ENCODE measurements at places on chromosomes 6 and 20.

- DNase-seq: no peak
Observed at GRCh38 chr20:62192635-62193034, 9.8 kb downstream of the MTG2 start.

GRCh38 chr20:49384437-49385434, 97.7 kb downstream of the KCNB1 start:
- DNase-seq: peak; percentile 59

DNA sequence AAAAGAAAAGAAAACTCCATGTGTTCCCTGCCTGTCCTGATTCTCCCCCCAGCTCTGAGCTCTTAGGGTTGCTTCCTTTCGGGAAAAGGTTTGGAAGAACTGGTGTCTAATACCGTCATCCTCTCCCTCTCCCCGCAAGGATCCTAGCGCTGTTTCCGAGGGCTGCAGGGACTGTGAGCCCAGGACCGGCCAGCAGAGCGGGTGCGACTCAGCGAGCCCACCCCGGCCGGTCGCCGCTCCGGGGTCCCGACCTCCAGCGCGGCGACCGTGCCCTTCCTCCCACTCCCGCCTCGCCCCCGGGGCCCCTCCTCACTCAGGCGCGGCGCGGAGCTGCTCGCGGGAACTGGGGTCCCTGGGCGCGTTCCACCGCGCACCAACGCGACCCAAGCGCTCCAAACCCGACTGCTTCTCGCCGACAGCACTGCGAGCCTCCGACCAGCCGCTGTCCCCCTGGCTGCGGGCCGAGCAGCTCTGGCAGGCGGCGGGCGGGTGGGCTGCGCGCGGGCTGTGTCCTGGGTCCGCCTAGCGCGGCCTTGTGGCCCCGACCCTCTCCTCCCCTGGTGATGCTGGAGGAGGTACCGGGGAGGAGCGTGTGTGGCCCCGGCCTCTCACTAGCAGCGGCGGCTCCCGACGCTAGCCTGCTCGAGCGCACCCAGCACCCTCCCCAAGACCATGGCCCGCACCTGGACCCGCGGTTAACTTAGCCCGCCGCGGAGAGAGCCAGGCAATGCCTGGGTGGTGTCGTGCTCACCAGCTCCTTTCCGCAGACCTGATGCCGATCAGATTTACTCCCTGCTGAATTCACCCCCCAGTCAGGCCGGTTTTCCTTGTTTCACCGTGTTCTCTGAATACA, at the start of gene PLA2G7:
TSS of gene PLA2G7 (minus strand) at position 509 of the 853 bp plus-strand sequence. CDS start 12,484 bp downstream, outside the sequence.
- peak; percentile 49 for DNase-seq

DNA sequence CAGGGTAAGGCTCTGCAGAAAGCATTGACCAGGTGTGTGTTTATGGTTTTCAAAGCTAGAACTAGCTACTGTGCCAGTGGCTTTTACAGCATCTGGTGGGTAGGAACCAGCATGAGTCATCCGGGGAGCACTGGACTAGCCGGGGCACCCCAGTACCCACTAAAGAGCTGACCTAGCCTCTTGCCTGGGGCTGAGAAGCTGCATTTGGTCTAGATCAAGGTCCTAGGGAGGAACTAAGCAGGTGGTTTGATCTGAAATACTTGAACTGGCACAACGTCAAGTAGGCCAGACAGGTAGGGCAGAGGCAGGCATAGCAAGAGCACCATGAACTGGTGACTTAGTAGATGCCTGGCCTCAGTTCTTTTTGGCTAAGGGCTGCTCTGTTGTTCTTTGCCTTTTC, 109.8 kb upstream of the PTPRK start:
- no peak for DNase-seq

DNA sequence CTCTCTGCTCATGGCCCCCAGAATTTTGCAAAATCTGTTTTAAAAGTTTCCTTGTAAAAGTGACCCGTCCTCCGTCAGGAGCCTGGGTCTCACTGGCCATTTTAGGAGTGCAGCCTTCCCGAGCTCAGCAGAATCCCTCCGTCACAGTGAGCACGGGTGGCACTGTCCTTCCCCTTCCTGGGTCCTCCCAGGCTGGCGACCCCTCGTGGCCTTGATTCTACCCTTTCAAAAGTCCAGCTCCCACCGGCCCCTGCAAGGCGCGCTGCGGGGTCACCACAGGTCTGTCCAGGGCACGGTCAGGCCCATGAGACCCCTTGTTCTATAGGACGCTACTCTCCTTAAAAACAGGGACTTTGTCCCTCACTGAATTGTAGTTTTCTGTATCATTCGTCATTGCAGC, 112.7 kb downstream of the PSMB1 start:
- DNase-seq: no peak

GRCh38 chr20:618980-619379, 8.9 kb upstream of the TCF15 start:
- no peak for DNase-seq

- no peak for DNase-seq
Observed at GRCh38 chr6:16700916-16701234, 60.4 kb downstream of the ATXN1 start.

GRCh38 chr6:20661721-20662120, 127.5 kb downstream of the CDKAL1 start:
- peak; percentile 99 for DNase-seq

DNA sequence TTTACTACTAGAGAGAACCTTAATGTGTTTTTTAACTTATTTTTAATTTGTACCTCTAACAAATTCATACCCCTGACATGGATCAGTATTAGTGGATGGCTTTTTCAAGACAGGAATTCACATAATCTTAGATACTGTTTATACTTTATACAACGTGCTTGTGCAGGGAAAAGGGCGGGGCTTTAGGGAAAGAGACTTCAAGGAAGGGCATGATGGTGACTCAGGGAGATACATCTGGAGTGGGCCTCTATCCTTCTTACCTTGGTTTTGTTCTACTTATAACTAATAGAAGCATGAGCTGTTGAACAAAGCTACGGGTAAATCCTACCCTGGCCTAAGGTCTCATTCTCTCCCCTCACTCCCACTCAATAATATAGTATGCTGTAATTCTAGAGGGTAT, 160.8 kb downstream of the C6orf58 start:
- no peak for DNase-seq

GRCh38 chr20:46774943-46775560, 65.6 kb downstream of the SLC2A10 start:
- DNase-seq: no peak

- no peak for DNase-seq
Observed at GRCh38 chr20:47330071-47330470, 26.4 kb downstream of the ZMYND8 start.

DNA sequence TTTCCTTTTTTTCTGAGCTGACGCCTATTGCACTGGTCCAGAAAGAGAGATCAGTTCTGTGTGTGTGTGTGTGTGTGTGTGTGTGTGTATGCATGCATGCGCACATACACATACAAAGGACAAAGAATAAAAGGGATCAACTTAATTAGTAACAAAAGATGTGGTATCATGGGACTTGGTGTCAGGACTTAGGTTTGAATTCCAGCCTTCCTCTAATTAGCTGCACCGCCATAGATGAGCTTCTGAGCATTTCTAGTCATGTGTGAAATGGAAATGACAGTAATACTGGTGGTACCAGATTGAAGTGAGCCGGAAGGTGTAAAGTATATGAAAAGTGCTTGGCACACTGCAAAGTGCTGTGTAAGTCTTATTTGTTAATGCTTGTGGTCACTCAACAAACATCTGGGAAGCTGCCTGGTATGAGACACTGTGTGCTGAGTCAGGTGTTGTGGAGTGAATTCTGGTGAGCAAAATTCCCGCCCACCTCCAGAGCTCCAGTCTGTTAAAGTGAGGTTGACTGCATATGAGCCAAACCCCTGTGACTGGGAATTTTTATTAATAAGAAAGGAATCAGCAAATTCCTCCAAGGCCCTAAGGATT, 12.4 kb downstream of the DAAM2 start:
- no peak for DNase-seq

GRCh38 chr20:62241506-62241905, 3.2 kb downstream of the OSBPL2 start:
- DNase-seq: no peak

DNA sequence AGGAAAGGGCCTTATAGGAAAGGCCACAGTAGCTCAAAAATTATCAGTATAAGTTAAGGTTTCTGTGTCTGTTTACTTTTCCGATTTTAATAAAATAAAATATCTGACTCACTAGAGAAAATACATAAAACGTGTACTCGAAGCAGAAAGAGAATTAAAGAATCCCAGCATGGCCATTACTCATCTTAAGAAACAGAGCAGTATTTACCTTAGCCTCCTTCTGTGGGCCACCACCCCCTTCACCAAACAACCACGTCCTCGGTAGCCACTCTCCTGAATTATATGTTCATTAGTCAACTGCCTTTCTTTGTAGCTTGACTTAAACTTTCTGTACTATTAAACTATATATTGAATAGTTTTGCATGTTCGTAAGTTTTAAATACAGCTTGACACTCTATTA, 72.2 kb upstream of the SPTLC3 start:
- no peak for DNase-seq

DNA sequence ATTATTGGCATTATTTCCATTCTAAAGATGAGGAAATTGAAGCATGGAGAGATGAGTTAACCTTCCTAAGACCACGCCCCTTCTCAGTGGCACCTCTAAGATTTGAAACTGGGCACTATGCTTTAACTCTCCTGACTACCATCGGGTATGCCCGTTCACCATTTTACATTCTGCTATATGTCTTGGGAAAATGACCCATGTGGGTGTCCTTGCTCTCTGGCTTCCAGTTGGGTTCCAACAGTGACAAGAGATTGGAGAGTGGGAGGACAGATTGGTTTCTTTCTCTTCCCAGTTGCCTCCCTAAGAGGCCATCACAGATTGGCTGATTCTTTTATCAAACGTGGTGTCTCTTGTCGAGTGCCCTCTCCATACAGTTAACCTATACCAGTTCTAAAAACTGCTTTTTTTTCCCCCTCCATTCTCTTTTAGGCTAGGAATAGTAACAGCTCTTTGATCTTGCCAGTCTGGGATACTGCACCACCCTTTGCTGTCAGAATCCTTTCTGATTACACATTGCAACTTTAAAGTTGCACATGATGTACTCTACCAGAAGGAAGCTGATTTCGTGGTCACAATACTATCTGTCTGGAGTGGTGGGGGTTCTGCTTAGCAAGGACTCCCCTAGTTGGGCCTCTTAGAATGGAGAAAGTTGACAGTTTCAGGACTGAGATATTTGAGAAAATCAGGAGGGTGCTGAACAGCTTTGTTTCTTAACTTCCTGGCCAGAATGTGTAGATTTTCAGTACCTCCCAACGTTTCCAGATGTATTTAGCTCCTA, 88.0 kb upstream of the ELOVL5 start:
- DNase-seq: no peak

DNA sequence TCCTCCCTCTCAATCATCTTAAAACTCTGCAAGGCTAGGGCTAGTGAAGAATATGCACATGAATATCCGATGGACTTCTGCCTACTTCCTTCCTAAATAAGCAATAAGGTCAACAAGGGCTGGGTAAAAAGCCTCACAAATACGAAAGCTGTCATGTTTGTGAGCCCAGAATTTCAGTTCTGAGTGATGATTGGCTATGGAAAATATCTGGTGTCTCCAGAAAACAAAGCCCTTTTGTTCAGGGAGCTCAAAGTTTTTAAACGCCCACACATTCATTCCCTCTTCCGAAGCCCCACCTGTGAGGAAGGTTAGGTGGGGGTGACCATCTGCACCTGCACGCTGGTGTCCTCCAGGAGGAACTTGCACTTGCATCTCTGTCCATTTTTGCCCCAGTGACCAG, 126.9 kb upstream of the ARMC2 start:
- no peak for DNase-seq

DNA sequence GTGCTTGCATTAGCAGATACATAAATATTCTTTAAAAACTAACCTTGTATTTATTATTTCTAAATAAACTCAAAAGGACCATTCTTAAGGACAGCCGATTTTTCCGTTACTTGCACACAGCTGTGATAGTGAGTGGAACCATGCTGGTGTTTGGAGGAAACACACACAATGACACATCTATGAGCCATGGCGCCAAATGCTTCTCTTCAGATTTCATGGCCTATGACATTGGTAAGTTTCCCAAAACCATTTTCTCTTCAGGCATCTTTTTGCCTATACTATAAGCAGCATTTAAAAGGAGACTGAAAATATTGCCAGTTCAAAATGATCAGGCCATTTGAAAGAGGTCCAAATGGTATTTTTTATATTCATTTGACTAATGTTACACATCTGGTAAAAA, 92.3 kb downstream of the ATRN start:
- no peak for DNase-seq

DNA sequence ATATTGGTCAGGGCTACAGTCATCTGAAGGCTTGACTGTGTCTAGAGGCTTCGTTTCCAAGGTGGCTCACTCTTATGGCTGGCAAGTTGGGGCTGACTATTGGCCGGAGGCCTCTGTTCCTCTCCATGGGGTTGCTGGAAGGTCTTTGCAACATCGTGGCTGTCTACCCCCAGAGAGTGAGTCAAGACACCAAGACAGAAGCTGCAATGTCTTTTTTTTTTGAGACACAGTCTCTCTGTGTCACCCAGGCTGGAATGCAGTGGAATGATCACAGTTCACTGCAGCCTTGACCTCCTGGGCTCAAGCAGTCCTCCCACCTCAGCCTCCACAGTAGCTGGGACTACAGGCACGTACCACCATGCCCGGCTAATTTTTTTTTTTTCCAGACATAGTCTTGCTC, 29.4 kb upstream of the KIF3B start:
- DNase-seq: no peak

DNA sequence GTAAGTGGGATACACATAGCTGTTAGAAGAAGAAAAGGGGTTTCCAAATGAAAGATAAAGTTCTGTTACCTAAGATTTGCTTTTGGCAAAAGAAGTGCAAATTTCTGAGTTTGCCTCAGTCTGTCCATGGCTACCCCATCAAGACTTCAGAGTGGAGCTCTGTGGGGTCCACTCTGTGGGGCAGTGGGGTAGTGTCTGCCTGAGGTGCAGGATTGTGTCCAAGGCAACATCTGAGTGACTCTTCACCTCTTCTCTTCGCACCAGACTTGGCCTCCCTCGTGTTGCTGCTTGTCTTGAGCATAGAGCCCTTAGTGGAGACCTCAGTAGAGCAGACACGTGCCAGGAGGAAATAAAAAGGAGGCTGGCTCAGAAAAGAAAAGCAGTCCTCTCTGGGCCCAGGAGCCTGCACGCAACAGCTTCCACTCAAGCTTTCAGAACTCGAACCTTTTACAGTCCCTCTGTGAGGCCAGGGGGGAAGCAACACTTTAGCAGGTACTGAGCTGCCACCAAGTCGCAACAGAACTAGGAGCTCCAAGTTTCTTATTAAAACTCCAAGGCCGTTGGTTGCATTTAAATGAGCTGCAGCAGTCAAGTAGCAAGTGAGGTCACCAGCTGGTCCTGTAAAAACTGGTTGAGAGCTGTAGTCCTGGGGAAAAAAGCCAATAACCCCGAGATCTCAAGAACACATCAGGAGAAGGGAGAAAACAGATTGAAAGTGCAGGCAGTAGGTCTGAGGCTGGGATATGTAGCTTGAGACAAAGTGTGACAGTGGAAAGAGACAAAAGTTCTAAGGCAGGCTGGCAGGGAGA, 413.5 kb downstream of the CDC5L start:
- no peak for DNase-seq

GRCh38 chr20:2408111-2408510, 27.4 kb downstream of the TGM6 start:
- no peak for DNase-seq

Data from NCI-H1105 treated with DMSO at 0.1 percent for 48 hours (cell line).